ENCODE measurements at places on chromosomes 1 and 21. TPM values are rescaled to one million over a fixed set of nuclear protein-coding genes. Genes with fewer than 3 reads are reported as not detected.

The DCST2 gene
- total RNA-seq = not detected

The SLC45A3 gene
- 13.7 TPM for total RNA-seq

The TRIM46 gene
- 1.4 TPM for total RNA-seq

The MYBPH gene
- total RNA-seq = not detected

The PDXK gene
- 51.5 TPM for total RNA-seq

The NUP210L gene
- not detected for total RNA-seq

The KPNA6 gene
- 46.0 TPM for total RNA-seq

The PTAFR gene
- total RNA-seq = 0.05 TPM

The VASH2 gene
- under 0.01 TPM for total RNA-seq

The CYB561D1 gene
- 5.4 TPM for total RNA-seq

The LRRC53 gene
- not detected for total RNA-seq

The KRTCAP2 gene
- 168 TPM for total RNA-seq

The SERINC2 gene
- 17.3 TPM for total RNA-seq

The APH1A gene
- 148 TPM for total RNA-seq

The UTS2 gene
- not detected for total RNA-seq

The CD247 gene
- total RNA-seq = not detected

The CD84 gene
- not detected for total RNA-seq

The GNAT2 gene
- 0.34 TPM for total RNA-seq

The RIMS3 gene
- total RNA-seq = 0.10 TPM

The KCNH1 gene
- not detected for total RNA-seq

The OR10X1 gene
- total RNA-seq = not detected

The WRAP73 gene
- 20.4 TPM for total RNA-seq

The C1orf210 gene
- not detected for total RNA-seq

The GPR52 gene
- total RNA-seq = not detected

The HMCN1 gene
- 2.5 TPM for total RNA-seq

The NOS1AP gene
- 1.1 TPM for total RNA-seq

The SMCP gene
- total RNA-seq = not detected

The VPS13D gene
- total RNA-seq = 24.4 TPM

The TEX38 gene
- total RNA-seq = not detected

The ACTL8 gene
- not detected for total RNA-seq

The KIF26B gene
- 0.15 TPM for total RNA-seq

The SLC6A17 gene
- 2.0 TPM for total RNA-seq

The IFNAR2 gene
- total RNA-seq = 14.3 TPM

The PSEN2 gene
- 23.8 TPM for total RNA-seq

The BEND5 gene
- total RNA-seq = 3.9 TPM

The FMO1 gene
- not detected for total RNA-seq

The FOXO6 gene
- 0.05 TPM for total RNA-seq

The KRTAP12-2 gene
- total RNA-seq = not detected

The CELA2A gene
- total RNA-seq = not detected

The STX12 gene
- total RNA-seq = 96.4 TPM

The EXTL1 gene
- total RNA-seq = not detected

The AMY1A gene
- total RNA-seq = not detected
